ENCODE measurements at places on chromosomes 3 and 15.

DNA sequence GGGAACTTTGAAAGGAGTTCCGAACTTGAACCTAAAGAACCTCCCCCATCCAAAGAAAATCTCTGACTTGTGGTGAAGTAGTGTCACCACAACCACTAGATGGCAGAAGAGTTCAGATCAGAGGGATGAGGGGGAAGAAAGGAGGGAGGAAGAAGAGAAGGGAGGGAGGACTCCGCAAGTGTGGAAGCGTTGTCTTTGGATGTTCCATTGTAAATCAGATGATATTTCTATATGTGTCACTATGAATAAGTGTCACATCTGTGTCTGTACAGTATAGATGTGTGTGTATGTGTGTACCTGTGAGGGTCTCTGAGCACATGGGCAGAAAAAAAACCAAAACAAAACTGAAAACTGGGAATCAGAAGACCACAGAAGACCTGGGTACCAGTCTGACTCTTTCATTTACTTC is 16.9 kb downstream of the SLC24A1 start:
- peak; percentile 66 for DNase-seq

DNA sequence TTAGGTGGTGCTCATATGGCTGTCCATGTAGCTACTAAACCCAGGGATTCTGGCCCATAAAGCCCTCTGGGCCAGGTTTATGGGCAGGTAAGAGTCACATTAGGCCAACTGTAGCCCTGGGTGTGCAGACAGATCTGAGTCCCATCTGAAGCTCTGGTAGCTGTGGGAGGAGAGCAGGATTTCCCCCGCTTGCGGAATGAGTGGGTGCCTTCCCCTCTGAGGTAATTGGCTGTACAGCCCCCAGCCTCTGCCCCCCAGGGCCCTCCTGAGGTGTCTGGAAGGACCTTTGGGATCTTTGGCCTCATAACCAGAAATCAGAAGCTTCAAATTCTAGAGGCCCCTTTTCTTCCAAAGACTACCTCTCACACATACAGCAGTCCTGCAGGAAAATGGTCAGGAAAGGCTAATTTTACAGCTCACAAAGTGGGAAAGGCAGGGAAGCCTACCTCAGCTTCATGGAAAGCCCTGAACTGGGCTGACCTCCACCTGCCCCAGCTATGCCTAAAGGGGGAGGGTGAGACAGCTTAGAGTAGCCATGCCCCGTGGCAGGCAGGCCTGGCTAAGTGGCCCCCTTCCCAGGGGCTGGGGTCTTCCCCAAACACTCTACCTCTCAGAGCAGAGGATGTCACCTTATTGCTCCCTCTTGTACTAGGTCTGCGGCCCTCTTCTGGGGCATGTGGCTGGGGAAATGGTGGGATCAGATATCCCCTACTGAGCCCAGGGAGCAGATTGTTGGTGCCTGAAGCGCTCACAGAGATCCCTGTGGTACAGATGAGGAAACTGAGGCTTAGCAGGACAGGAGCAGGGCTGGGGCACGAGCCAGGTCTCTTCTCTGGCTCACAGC is 16.8 kb downstream of the HEMK1 start:
- no peak for DNase-seq

GRCh38 chr3:125236331-125236903 is 23.9 kb upstream of the SLC12A8 start:
- no peak for DNase-seq

GRCh38 chr3:195255571-195256501 is 15.1 kb downstream of the XXYLT1 start:
- DNase-seq, result no peak

GRCh38 chr3:40086890-40087883 is 222.3 kb upstream of the EIF1B start:
- DNase-seq, result no peak

DNA sequence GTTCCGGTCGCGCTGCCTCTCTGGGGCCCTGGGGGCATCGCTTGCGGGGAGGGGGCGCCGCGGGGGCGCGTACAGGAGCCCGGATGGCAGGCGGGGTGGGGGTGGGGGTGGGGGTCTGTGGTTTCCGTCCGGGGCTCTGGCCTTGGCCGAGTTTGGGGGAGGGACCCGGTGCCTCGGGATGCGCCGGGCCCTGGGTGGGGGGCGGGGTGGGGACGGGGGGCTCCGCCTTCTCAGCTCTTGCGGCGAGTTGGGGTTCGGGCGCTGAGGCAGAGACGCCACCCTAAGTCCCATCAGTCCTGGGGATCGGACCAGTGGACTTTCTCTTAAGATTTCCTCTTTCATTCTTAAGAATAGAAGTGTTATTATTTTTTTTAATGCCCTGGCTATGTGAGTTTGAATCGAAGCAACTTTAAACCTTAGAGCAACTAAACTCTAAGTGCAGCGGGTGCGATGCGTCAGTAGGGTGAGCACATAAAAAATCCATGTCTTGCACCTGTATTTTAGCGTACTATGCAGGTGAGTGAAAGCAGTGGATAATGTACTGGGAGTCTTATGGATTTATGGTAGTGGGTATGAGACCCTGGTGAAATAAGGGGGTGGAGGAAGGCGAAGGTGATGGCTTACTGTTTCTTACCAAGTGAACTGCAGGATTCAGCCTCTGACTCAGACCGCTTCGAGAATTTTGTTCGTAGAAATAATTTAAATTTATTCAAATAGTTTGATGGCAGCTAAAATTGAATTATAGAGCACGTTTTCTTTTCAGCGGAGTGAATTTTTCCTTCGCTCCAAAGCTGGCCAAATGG is 762 bp downstream of the CTNNB1 start:
- no peak for DNase-seq

DNA sequence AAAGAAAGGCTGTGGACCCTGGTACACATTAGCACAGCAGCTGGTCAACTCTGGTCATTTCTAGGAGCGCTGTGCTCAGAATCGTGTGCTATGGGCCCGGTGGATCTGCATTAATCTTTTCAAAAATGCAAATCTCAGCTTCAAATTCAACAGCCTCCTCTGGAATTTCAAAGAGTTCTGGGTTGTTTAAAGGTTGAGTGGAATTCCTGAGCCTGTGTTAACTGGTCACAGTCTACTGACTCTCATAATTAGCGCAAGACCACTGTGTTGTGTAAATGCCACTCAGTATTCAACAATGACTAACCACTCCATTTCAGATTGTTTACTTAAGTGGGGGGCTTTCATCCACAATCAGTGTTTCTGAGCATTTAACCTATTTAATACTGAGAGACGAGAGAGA is 2.7 kb upstream of the ARNT2 start:
- no peak for DNase-seq

DNA sequence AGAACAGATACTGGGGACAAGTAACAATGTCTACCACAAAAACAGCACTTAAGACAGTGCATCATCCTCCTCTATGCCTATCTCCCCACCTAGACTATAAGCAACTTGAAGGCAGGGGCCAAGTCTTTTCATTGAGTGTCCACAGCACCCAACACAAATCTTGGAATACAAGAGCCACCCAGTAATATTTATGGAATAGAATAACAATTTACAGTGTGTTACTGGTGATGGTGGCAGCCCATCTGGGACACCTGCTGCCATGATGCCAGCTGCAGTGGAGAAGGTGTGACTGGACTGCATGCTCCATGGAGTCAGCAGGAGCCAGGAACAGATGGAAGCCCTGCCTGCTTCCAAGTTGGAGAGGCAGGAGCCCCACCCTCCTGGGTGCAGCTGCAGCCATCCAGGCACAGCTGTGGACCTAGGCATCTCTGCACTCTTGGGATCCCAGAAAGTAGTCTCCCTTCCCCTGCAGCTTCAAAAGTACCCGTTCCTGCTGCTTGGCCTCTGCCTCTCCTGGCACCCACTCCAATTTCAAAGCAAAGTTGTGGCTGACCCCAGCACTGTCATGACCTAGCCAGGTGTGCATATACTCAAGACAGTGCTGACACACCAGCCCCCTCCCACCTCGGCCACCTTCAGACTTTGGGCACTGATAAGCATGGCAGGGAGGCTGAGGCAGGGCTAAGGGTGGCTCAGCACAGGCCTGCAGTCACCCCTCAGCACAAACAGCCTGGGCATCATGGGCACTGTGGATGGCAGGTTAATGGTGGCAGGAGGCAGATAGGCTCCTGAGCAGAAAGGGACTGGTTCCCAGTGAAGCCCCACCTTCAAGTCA is 94.5 kb downstream of the TPRA1 start:
- DNase-seq, result no peak

GRCh38 chr3:67000009-67000408 is 1.9 kb downstream of the KBTBD8 start:
- DNase-seq, result no peak

DNA sequence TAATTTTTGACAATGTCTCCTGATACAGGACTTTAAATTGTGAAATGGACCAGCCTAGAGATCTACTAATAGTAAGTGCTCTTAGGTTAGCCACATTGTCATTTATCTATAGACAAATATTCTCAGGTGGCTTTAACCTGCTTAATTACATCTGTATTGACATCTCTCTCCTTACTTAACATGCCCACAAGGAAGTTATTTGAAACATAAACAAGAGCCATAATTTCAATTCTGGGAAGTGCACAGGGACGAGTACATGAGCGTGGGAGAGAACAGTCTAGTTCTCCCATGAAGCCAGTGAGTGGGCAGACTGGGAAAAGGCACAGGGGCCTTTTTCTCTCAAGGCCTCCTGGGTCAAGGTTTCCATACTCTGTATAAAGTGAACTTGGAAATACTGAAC is 54.2 kb downstream of the NEK10 start:
- no peak for DNase-seq

- no peak for DNase-seq
Measured at GRCh38 chr15:73991260-73991659, 835 bp downstream of the STOML1 start.

DNA sequence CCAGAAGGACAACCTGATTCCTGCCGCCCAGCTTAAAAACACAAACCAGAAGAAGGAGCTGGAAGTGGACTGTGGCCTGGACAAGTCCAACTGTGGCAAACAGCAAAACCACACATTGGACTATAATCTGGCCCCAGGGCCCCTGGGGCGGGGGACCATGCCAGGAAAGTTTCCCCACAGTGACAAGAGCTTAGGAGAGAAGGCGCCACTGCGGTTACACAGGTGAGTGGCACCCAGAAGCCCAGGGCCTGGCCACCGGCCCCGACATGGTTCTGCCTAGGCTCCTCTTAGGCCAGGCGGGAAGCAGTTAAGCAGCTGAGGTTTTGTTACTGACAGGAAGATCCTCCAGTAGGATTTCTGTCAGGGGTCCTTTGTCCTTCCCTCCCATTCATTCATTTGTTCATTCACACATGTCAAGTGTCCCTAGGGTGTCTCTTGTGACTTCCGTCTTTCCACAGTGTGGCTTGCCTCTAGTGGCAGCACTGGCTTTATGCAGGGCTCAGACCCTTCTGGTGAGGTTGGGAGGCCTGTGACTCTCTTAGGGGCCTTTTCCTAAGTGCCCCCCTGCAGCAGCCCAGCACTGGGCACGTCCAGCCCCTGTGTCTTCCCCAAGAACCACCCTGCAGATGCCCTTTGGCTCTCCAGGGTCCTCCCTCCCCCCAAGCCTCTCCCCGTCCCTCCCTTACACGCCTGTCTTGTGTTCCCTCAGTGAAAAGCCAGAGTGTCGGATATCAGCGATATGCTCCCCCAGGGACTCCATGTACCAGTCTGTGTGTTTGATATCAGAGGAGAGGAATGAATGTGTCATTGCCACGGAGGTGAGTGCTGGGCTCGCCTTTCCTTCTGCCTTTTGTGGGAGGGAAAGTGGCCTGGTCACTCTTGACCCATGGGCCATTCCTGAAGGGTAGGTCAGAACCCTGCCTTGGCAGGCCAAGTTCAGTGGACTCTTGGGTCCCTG is 7.8 kb downstream of the DLL4 start:
- no peak for DNase-seq

Data from forelimb muscle (tissue), 1 donor.